ENCODE measurements at places on chromosomes 12 and 14. TPM values are rescaled to one million over a fixed set of nuclear protein-coding genes. Genes with fewer than 3 reads are reported as not detected.

GRCh38 chr14:66380143-66380542 lies 106.0 kb upstream of the CCDC196 start:
- DNase-seq = no peak

RNASE1 gene
- total RNA-seq = not detected

DNA sequence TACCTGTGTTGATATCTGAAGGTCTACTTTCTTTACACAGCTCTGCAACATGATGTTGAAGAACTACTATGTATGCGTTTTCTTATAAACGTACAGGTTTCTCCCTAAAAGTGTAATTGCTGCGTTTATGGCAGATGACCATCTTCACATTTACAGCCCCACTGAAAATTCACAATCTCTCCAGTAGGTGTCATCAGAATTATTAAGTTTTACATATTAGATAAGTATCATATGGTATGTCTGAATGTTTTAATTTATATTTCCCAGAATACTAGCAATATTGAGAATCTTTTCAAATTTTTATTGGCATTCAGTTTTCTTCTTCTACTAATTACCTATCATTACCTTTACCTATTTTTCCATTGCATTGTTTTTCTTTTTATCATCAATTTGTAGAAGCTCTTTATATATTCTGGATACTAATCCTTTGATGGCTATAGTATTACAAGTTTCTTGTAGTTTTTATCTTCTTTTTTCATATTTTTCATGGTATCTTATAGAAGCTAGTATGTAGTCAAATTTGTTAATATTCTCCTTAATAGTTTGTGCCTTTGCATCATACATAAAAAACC lies 123.5 kb downstream of the CAPZA3 start:
- no peak for DNase-seq

- no peak for DNase-seq
These were observed 3.0 kb upstream of the TAS2R14 start for GRCh38 chr12:10941916-10942607.

CATSPERB gene
- total RNA-seq = 0.18 TPM
